Liver (tissue), 10 donors: ENCODE measurements at places on chromosomes 12 and 14. TPM values are rescaled to one million over a fixed set of nuclear protein-coding genes. Genes with fewer than 3 reads are reported as not detected.

SRRM4 gene
- not detected for polyA plus RNA-seq

DNA sequence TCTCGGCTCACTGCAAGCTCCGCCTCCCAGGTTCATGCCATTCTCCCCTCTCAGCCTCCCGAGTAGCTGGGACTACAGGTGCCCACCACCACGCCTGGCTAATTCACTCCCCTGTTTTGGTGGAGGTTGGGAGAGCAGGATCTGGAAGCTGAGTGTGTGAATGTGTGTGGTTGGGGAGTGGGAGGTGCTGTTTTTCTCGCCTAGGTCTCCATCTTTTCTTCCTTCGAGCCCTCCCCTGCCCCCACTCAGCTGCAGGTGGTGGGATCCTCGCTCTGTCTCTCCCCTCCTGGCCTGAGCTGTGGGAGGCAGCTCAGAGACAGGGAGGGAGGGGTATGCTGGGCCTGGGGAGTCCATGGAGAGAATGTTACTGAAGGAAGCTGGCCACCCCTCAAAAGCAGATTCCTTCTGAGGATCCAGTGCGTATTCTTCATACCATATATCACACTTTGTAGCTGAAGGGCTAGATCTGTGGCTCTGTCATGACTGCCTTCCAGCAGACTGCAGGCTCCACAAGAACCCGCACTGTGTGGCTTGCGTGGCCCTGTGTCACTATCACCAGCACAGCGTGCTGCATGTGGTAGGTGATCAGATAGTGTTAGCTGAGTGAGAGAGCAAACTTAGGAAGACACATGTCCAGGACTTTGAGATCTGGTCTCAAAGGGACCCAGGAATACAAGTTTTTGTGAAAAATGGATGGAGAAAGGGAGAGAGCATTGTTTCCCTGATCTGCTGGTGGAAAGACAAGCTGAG is 2.8 kb downstream of the KRT83 start:
- no peak for DNase-seq
- H3K4me3 ChIP-seq = no peak overlapping the region
- no peak overlapping the region for H3K27ac ChIP-seq

GRCh38 chr12:107564946-107565345 is 120.7 kb upstream of the PWP1 start:
- H3K27ac ChIP-seq = no peak overlapping the region
- no peaks in the 10 kb centered on the region for H3K36me3 ChIP-seq
- H3K27me3 ChIP-seq = no peaks in the 10 kb centered on the region
- H3K4me1 ChIP-seq = no peaks in the 10 kb centered on the region
- DNase-seq = no peak
- no peak overlapping the region for H3K4me3 ChIP-seq

DNA sequence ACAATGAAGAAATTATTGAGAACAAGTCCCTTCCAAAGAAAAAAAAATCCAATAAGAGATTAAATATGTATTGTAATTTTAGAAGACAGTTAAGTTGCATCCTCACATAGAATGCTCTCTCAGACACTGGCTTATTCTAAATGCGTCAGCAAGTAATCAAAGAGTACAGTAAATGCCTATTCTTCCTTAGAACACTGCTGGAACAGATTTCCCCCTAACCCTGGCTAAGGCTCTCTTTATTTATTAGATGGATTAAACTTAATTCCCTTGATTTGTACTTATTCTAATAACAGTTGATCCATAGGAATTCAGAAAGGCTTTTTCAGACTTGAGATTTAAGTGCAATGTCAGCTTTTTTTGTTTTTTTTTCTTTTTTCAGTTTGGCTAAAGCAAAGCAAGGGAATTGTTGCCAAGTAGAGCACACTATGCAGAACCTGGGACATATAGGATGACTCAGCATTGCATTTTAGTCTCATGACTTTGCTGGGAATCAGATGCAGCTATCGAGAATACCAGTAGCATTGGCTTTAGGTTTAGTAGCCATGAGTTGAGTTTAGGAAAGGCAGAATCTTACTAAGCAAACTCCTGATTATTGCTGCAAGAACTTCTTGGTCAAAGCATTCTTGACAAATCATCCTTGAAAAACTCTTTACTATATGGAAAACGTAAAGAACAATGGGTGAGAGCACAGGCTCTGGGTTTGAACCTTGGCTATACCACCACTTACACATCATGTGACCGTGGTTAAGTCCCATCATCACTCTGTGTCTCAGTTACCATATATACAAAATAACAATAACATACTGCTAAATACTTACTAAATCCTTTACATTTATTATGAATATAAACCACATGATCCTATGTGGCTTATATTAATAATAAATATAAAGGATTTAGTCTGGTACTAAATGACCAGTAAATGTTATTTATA is 26.7 kb downstream of the MED21 start:
- no peaks in the 10 kb centered on the region for H3K36me3 ChIP-seq
- H3K4me3 ChIP-seq = no peak overlapping the region
- H3K27me3 ChIP-seq = no peaks in the 10 kb centered on the region
- DNase-seq = no peak
- no peak overlapping the region for H3K27ac ChIP-seq
- no peaks in the 10 kb centered on the region for H3K4me1 ChIP-seq

- H3K36me3 ChIP-seq = no peaks in the 10 kb centered on the region
- no peaks in the 10 kb centered on the region for H3K4me1 ChIP-seq
- no peak overlapping the region for H3K4me3 ChIP-seq
- H3K27me3 ChIP-seq = no peaks in the 10 kb centered on the region
- no peak overlapping the region for H3K27ac ChIP-seq
- no peak for DNase-seq
Observed at GRCh38 chr12:61095111-61095510, 1165.1 kb upstream of the USP15 start.

GRCh38 chr12:90112666-90113065 is 404.0 kb upstream of the ATP2B1 start:
- no peaks in the 10 kb centered on the region for H3K27me3 ChIP-seq
- no peaks in the 10 kb centered on the region for H3K36me3 ChIP-seq
- H3K4me1 ChIP-seq = no peaks in the 10 kb centered on the region
- H3K4me3 ChIP-seq = no peak overlapping the region
- no peak for DNase-seq

- peak overlapping the region; percentile 93 for H3K27ac ChIP-seq
- H3K27me3 ChIP-seq = no peaks in the 10 kb centered on the region
- H3K4me1 ChIP-seq = peaks cover 3% of the 10 kb centered on the region
Observed at GRCh38 chr14:75279153-75279762, 630 bp downstream of the FOS start.

DNA sequence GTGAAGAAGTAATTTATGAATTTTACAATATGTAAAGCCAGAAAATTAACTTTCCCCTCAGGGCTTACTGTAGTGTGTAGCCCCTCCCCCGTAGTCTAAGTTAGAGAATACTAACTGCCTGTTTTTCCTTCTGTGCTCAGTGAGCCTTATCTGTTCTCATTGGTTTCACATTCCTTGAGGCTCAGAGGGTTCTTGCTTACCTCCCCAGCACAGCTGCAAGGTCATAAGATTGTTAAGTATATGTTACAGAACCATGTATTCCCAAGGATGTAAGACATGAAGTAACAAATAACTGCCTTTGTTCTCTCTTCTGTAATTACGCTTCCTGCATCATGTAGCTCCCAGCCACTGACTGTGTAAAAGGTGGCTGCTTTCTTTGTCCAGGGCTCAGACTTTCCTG is 1351.1 kb downstream of the TMEM121 start:
- no peak overlapping the region for H3K4me3 ChIP-seq
- H3K36me3 ChIP-seq = no peaks in the 10 kb centered on the region
- no peak overlapping the region for H3K27ac ChIP-seq
- H3K27me3 ChIP-seq = no peaks in the 10 kb centered on the region

C12orf60 gene
- polyA plus RNA-seq = 1.9 TPM

DNA sequence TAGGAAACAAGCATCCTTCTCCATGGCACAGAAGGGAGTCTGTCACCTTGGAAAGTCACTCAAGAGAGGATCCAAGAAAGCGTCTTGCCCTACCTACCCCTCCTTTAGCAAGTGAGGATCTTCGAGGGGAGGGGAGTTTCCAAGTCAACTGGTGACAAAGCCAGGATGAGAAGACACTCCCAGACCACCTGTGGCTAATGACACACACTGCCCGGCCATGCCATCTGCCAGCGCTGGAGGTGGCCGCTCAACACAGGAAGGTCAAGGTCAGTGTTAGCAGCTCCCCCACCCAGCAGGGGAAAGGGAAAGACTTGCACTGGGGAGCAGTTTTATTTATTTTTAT is 41.3 kb downstream of the ELK3 start:
- peaks cover 1% of the 10 kb centered on the region for H3K4me1 ChIP-seq
- H3K36me3 ChIP-seq = no peaks in the 10 kb centered on the region
- peak overlapping the region; percentile 28 for H3K27ac ChIP-seq
- no peak for DNase-seq

PSMC6 gene
- polyA plus RNA-seq = 66.2 TPM

DNA sequence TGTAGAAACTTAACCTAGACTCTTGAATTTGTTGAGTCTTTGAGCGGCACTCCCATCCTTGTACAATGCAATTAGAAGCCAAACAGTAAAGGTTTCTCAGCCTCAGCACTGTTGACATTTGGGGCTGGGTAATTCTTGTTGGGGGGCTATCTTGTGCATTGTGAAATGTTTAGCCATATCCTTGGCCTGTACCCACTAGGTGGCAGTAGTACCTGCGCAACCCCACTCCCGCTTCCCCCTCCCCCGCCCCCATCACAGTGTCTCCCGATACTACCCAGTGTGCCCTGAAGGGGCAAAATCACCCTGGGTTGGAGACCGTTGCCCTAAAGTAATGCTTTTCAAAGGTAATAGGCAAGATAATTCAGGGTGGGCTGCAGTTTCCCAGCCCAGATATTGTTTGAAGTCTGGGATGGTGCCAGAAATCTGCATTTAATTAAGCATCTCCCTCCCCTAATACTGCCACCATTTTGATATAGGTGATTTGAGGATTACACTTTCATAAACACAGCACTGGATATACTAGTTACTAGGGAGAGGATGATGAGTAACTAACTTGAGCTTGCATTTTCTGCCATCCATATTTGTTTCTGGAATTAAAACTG is 1.8 kb downstream of the COX6A1 start:
- H3K4me1 ChIP-seq = peaks cover 17% of the 10 kb centered on the region
- no peaks in the 10 kb centered on the region for H3K27me3 ChIP-seq
- H3K27ac ChIP-seq = no peak overlapping the region
- H3K36me3 ChIP-seq = peaks cover 9% of the 10 kb centered on the region
- DNase-seq = peak; percentile 75
- no peak overlapping the region for H3K4me3 ChIP-seq

RNASE4 gene
- 319 TPM for polyA plus RNA-seq
